ENCODE measurements at places on chromosomes 3 and 15. TPM values are rescaled to one million over a fixed set of nuclear protein-coding genes. Genes with fewer than 3 reads are reported as not detected.

The TRH gene
- total RNA-seq = not detected

DNA sequence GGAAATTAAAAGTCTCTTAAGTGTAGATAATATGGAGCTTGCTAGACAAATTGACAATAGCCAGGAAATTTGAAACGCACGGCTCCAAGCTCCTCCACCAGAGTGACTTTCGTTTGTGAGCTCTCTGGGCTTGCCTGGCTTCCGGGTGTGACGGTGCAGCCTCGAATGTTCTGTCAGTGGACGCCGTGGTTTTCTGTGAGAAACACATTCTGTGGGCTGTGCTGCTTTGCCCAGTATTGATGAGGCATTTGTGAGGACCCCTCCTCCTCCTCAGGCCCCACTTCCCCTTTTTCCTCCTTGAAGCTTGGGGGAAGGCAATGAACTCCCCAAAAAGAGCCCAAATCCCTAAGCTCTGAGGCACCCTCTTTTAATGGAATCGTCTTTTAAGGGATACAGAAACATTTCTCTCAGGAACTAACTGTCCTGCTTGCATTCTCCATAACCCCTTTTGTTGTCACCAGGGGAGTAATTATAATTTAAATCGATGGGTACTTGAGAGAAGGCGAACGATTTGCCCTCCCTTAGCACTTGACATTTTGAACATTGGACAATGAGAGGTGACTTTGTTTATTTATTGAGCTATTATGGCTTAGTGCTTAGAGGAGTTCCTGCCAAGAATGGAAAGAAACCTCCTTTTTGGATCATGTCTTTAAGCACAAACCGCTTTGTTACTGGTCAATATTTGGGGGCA, 40.8 kb downstream of the POLR2M start:
- H3K27me3 ChIP-seq = no peaks in the 10 kb centered on the region
- H3K4me3 ChIP-seq = peak overlapping the region; percentile 31
- DNase-seq = peak; percentile 40
- peak overlapping the region; percentile 1 for H3K27ac ChIP-seq

The AMIGO3 gene
- total RNA-seq = 0.61 TPM

- H3K4me1 ChIP-seq = no peaks in the 10 kb centered on the region
- H3K27me3 ChIP-seq = peaks cover 3% of the 10 kb centered on the region
- DNase-seq = no peak
- H3K27ac ChIP-seq = no peak overlapping the region
- H3K36me3 ChIP-seq = no peaks in the 10 kb centered on the region
Measured at GRCh38 chr3:56154297-56154696, 314.0 kb downstream of the ERC2 start.

- H3K27me3 ChIP-seq = no peaks in the 10 kb centered on the region
- H3K4me1 ChIP-seq = peaks cover 6% of the 10 kb centered on the region
- no peak overlapping the region for H3K4me3 ChIP-seq
- no peak overlapping the region for H3K27ac ChIP-seq
- DNase-seq = no peak
Measured at GRCh38 chr3:177803500-177803899, 606.2 kb upstream of the TBL1XR1 start.

The GRAMD1C gene
- 1.2 TPM for total RNA-seq

DNA sequence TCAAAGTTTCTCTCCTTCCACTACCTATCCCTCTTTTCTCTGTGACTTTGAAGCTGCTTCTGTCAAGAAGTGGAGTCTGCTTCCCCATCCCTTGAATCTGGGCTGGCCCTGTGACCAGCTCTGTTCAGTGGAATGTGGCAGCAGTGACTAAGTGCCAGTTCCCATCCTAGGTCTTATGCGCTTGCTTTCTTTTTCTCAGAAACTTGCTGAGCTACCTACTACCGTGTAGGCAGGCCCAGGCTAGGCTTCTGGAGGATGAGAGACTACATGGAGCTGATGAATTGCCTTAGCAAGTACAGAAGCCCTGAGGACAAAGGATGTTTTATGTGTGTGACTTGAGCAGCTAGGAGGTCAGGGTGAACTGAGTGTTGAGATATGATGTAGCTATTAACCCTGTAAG, 123.2 kb downstream of the PDCD6IP start:
- no peak overlapping the region for H3K27ac ChIP-seq
- H3K4me1 ChIP-seq = no peaks in the 10 kb centered on the region
- no peaks in the 10 kb centered on the region for H3K36me3 ChIP-seq
- no peak overlapping the region for H3K4me3 ChIP-seq
- no peak for DNase-seq
- peaks cover 5% of the 10 kb centered on the region for H3K27me3 ChIP-seq

GRCh38 chr3:190594171-190594570, 80.3 kb downstream of the IL1RAP start:
- no peaks in the 10 kb centered on the region for H3K27me3 ChIP-seq
- H3K4me3 ChIP-seq = no peak overlapping the region
- DNase-seq = no peak

The BCL2A1 gene
- 34.6 TPM for total RNA-seq

GRCh38 chr3:196741249-196741889, 1.7 kb downstream of the PAK2 start:
- H3K4me3 ChIP-seq = peak overlapping the region; percentile 98
- H3K27ac ChIP-seq = peak overlapping the region; percentile 96
- no peak for DNase-seq
- H3K36me3 ChIP-seq = peaks cover 26% of the 10 kb centered on the region
- no peaks in the 10 kb centered on the region for H3K27me3 ChIP-seq

- H3K4me3 ChIP-seq = no peak overlapping the region
- no peak overlapping the region for H3K27ac ChIP-seq
- no peaks in the 10 kb centered on the region for H3K36me3 ChIP-seq
Measured at GRCh38 chr15:23424111-23424904, 22.7 kb downstream of the GOLGA6L2 start.

GRCh38 chr15:65254356-65254755, 32.3 kb downstream of the PARP16 start:
- peaks cover 5% of the 10 kb centered on the region for H3K36me3 ChIP-seq
- no peak for DNase-seq
- H3K4me1 ChIP-seq = peaks cover 4% of the 10 kb centered on the region

- no peaks in the 10 kb centered on the region for H3K4me1 ChIP-seq
- H3K27me3 ChIP-seq = peaks cover 3% of the 10 kb centered on the region
- no peak for DNase-seq
Measured at GRCh38 chr3:189727898-189728297, 96.7 kb downstream of the TP63 start.

The CNTN3 gene
- not detected for total RNA-seq

DNA sequence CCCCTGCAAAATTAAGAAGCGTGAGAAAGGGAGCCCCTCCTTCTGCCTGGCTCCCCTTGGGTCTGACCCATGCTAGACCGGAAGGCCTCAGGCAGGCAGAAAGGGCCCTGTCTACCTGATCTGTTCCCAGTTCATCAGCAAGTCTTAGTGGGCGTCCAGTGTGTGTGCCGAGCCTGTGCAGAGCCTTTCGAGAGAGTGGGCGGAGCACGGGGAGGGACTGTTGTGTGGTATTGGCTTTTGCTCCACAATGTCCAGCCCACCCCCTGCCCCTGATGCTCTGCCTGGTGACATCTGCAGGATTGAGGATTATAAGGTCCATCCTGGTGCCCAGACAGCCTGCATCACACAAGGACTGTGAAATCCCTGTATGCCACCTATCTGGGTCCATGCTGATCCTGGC, 82.9 kb downstream of the CHDH start:
- DNase-seq = no peak
- H3K4me3 ChIP-seq = no peak overlapping the region
- H3K4me1 ChIP-seq = no peaks in the 10 kb centered on the region
- no peaks in the 10 kb centered on the region for H3K36me3 ChIP-seq

The CD276 gene
- 0.71 TPM for total RNA-seq

The CHDH gene
- total RNA-seq = 0.17 TPM

The CPOX gene
- total RNA-seq = 52.2 TPM

The ATP13A5 gene
- not detected for total RNA-seq

The PLA2G4F gene
- total RNA-seq = not detected

DNA sequence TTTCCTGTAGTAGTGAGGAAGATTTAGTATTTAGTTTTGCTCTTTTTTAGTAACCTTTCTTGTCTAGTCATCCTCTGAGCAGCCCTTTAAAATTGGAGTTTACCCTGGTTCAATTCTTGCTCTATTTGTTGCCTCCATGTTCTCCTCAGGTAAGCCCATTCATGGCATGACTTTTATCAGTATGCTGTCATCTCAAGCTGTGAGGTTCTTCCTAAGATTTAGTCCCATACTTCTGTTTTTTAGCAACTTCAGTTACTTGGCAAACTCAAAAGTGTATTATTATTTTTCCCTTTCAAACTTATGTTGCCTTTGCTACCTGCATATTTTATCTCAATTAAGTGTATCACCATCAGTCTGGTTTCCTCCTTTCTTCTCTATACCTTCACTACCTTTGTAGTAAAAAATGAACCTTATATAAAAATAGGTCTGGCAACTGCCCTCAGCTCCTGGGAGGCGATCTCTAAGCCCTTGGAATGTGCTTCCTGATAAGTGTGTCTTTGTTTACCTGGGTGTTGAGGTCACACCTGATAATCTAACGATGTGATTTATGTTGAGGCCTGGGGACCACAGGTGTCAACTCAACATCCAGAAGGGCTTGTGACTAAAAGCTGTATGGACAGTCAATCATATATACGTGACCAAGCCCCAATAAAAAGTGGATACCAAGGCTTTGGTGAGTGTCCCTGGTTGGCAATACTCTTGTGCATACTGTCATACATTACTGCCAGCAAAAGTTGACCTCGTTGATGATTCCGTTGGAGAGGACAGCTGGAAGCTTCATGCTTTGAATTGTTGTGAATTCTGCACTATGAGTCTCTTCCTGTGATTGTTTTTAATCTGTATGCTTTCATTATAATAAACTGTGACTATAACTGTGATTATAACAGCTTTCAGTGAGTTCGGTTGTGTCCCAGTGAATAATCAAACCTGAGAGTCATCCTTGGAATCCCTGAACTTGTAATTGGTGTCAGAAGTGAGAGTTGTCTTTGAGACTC, 3.9 kb downstream of the NSUN3 start:
- peak overlapping the region; percentile 4 for H3K27ac ChIP-seq
- H3K36me3 ChIP-seq = peaks cover 35% of the 10 kb centered on the region
- H3K27me3 ChIP-seq = no peaks in the 10 kb centered on the region
- DNase-seq = no peak
- H3K4me1 ChIP-seq = peaks cover 39% of the 10 kb centered on the region

DNA sequence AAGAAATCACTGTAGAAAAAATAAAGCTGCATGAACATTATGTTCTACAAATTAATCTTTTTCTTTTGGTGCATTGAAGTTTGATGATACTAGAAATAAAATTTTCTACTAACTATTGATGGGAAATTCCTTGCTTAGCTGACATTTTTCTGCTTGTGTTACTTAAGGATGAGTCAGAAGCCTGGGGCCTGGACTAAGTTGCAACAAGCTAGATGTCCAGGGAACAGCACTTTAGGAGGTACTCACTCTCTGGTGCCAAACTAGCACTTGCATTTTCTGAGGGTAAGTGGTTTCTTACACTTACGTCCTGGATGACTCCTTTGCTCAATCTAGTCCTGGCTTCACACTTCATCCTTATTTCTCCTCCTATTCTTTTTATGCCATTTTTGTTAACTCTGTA, 945.1 kb downstream of the IGSF11 start:
- no peak overlapping the region for H3K27ac ChIP-seq
- DNase-seq = no peak
- no peak overlapping the region for H3K4me3 ChIP-seq
- H3K36me3 ChIP-seq = no peaks in the 10 kb centered on the region
- no peaks in the 10 kb centered on the region for H3K4me1 ChIP-seq
- no peaks in the 10 kb centered on the region for H3K27me3 ChIP-seq

GRCh38 chr3:124034844-124035152, 42.9 kb upstream of the ROPN1 start:
- no peak for DNase-seq
- no peaks in the 10 kb centered on the region for H3K36me3 ChIP-seq
- H3K27me3 ChIP-seq = peaks cover 50% of the 10 kb centered on the region
- H3K4me3 ChIP-seq = no peak overlapping the region

DNA sequence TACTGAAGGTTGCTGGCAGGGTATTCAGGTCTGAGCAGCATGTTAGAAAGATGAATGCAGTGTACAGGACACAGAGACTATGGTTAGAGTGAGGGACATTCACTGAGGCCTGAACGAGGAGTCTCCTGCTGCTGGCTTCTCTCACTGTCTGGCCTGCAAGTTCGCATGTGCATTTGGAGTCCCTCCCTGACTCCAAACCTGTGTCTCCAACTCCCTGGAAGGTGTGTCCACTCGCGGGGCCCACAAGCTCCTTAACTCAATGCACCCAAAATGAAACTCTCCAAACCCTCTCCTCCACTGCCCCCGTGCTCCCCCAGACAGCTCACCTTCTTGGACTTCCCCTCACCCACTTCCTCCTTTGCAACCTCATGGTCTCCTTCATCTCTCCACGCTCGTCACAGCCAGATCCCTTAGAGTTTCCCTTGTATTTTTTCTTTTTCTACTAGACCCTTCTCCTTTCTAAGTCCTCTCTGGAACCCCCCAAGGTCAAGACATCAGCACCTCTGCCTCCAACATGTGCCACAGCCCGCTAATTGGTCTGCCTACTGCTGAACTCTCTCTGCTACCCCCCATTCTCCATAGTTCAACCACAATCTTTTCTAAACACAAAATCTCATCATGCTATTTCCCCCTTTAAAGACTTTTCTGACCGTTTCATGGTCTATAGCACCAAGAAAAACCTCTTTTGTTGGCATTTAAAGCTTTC, 58.3 kb downstream of the HES1 start:
- no peak for DNase-seq
- peaks cover 11% of the 10 kb centered on the region for H3K27me3 ChIP-seq
- peak overlapping the region; percentile 17 for H3K4me3 ChIP-seq
- H3K27ac ChIP-seq = peak overlapping the region; percentile 62

Measured in activated naive CD8-positive, alpha-beta T cell treated with anti-CD3 and anti-CD28 coated beads, Interleukin-2, amount 10 ng/mL, durations not matched to agents 7 days and 5 days (primary cell).